ENCODE measurements at places on chromosomes 7 and 10.

DNA sequence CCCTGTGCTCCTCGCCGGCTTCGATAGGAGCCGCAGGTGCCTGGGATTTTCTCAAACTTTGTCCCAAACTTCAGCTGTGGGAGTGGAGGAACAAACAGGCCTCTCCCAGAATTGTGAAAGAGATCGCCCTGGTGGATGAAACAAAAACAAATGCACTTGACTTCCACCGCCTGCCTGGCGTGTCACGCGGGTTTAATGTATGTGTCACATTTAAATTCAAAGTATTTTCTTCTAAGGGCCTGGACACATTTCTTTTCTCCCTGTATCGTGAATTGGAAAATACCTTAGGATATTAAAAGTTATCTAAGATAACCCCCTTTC is 694 bp upstream of the WASL start:
- DNase-seq = peak; percentile 60

- DNase-seq = no peak
Observed at GRCh38 chr10:87960230-87960629, 96.8 kb downstream of the PTEN start.

GRCh38 chr10:59688921-59689351 is 20.7 kb downstream of the SLC16A9 start:
- DNase-seq = no peak

GRCh38 chr7:84686373-84686772 is 491.8 kb upstream of the SEMA3A start:
- DNase-seq = no peak

GRCh38 chr10:119531067-119531466 is 11.5 kb downstream of the RGS10 start:
- DNase-seq = no peak

DNA sequence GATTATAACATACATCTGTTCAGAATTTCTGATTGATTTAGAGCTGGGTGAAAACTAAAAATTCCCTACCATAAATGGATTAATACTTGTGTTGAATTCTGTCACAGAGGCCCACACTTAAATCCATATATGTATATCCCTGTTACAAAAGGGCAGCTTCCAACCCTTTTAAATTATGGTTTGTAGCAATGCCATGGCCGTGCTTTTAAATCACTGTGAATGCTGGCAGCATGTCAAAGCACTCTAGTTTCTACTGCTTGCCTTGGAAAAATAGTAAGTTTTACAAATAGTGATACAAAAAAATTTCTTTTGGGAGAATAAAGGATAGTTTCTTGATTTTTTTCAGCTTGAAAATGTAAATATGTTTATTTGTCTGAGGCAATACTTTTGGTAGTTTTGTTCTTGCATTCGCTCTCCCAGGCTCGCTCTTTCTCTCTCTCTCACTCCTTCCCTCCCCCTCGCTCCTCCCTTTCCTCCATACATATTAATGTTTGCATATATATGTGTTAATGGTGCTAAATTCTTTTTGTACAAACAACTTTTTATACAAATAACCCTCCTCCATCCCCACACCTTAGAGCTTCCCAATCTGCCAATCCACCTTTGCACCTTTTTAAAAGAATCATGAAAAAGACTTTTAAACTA is 29.8 kb downstream of the TES start:
- no peak for DNase-seq
